GM12892 (cell line): ENCODE measurements at places on chromosomes 6 and 20.
A peak's percentile ranks its signal among the peaks of the same experiment; 100 is the strongest.

DNA sequence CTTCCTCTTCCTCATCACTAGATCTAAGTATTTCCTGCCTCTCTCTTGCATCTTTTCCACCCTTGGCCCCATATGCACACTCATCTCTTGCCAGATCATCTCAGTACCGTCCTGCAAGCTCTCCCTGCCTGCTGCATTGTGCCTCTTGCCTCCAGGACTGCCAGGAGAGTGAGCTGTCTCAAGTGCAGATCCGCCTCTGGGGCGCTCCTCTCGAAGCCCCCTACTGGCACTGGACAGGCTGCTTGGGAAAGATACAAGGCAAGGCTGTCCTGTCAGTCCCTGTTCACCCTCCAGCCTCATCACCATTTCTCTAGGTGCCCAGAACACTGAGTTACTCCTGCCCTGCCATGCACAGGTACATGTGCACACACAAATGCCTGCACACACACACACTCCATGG lies 10.2 kb downstream of the SYNDIG1 start:
- DNase-seq, result no peak

DNA sequence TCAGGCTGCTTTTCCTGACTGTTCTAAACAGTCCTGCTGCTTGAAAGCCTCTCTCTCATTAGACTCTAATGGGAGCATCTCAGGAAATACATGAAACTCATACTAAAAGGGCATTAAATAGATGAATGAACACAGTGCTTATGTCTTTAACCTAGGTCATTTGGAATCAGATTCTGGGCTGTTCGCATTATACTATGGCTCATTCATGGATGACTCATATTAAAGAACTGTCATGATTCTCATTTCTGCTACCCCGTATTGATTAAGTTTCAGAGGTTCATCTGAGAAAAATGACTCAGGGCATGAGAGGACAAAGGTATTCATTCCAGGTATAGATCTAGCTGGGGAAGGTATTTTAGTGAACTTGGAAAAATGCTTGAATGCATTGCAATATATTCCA lies 335.5 kb downstream of the GJA1 start:
- no peak for DNase-seq

- DNase-seq, result no peak
Observed at GRCh38 chr20:18380908-18381529, 85.8 kb downstream of the DZANK1 start.

DNA sequence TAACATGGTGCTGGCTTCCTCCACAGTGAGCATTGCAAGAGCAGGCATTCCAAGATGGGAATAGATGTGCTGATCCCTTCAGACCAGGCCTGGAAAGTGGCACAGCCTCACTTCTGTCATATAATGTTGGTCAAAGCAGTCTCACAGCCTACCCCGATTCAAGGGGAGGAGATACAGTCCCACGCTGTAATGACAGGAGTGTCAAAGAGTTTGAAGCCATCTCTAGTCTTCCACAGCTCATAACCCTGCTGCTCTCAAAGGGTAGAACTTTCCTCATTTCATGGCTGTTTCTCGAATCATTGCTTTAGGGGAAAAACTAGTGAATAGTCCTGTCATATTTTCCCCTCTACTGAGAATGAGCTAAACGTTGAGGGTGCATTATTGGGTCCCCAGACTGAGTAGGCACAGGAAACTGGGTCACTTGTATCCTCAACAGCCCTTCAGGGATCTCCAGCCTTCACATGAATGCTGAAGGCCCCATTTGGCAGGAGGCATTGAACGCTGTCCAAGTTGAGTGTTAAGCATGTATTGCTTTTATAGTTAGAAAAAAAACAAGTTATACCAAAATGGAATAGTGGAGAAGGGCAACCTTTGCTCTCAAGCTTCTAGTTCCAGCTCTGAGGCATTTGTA lies 27.3 kb downstream of the DTD1 start:
- DNase-seq, result no peak

- no peak for DNase-seq
Observed at GRCh38 chr6:132937466-132937906, 123.1 kb downstream of the RPS12 start.

DNA sequence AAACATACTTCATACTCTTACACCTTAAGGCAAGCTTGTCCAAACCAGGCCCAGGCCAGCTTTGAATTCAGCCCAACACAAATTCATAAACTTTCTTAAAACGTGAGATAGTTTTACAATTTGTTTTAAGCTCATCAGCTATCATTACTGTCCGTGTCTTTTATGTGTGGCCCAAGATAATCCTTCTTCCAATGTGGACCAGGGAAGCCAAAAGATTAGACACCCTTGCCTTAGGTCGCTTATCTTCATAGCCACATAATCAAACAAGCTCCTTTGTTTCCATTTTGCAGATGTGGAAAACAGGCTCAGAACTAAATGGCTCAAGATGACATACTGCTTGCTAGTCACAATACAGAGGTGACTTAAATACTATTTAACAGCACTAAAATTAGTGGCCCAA lies 6.0 kb downstream of the SALL4 start:
- DNase-seq, result no peak

- no peak for DNase-seq
Observed at GRCh38 chr6:122568797-122569221, 41.4 kb upstream of the PKIB start.

DNA sequence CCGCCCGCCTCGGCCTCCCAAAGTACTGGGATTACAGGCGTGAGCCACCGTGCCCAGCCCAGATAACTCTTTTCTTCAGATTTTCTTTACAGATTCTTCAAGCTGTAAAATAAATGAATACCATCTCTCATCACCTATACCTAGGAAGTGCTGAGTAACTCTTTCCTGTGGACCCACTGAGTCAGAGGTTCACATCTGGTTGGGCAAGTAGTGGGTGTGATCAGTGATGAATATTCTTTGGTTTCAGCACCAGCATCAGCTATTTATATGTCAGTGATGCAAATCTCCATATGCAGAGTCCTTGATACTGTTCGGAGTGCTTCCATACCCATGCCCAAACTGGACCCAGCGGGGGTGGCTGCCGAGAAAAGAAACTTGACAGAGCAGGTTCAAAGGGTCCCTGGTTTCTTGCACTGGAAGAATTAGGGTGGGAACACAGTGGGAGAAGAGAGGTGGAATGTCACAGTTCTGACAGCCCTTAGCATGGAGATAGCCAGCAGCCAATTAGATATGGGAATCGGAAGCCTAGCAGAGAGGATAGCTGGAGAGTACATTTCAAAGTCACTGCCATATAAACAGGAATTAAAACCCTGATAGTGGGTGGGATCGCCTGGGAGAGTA lies 64.9 kb upstream of the DDR1 start:
- DNase-seq, result no peak

GRCh38 chr6:34597605-34598353 lies 41.6 kb upstream of the SPDEF start:
- no peak for DNase-seq

GRCh38 chr6:108874470-108875160 lies 26.4 kb downstream of the ARMC2 start:
- DNase-seq, result peak; percentile 25

GRCh38 chr6:11277275-11278206 lies 45.1 kb upstream of the NEDD9 start:
- peak; percentile 42 for DNase-seq

- no peak for DNase-seq
Observed at GRCh38 chr6:168274037-168274952, 45.3 kb downstream of the DACT2 start.

DNA sequence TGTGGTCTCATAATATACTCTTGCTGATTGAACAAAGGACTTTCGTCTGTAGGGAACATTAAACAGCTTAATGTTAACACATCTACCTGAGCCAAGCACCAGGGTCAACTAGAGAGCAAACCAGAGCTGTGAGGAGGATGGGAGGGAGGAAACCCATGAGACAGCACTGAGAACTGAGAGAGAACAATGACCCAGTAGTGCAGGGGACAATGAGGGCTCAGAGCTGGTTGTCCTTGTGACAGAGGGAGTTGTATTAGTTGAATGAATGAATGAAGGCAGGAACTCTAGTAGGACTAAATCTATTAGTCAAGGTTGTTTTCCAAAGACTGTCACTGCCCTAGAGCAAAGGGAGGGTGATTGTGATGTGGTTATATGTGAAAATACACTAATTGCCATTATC lies 28.2 kb upstream of the GSTA4 start:
- no peak for DNase-seq

DNA sequence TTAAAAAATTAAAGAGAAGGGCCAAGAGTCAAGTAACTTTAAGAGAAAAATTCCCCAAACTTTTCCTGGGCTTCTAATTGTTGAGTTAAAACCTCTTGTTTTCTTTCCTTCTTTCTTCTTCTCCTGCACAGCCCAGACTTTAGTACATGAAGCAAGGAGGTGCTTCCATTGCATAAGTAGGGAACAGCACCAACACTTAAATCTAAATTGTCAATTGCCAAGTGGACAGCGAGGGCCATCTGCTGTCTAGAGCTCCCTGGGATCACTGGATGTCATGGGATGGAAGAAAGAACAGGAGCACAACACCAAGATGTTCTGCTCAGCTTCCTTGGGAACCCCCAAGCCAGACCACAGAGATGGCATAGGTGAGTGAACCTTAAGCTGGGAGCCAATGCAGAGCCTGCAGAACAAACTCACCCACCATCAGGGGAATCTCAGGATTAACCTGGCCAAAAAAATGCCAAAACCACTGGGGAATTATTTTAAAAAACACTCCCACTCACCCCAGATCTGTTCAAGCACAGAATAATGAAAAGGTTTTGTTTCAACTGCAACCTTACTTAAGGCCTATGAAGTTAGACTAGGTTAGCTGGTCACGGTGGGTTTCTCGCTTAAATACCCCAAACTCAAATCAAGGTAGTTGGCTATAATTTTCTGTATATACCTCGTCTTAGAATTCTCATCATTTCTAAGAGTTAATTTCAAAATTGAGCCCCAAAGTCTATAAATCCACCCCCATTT lies 67.8 kb downstream of the TNFRSF21 start:
- no peak for DNase-seq
